CD4-positive, alpha-beta T cell (primary cell): ENCODE measurements at places on chromosomes 4 and X.

DNA sequence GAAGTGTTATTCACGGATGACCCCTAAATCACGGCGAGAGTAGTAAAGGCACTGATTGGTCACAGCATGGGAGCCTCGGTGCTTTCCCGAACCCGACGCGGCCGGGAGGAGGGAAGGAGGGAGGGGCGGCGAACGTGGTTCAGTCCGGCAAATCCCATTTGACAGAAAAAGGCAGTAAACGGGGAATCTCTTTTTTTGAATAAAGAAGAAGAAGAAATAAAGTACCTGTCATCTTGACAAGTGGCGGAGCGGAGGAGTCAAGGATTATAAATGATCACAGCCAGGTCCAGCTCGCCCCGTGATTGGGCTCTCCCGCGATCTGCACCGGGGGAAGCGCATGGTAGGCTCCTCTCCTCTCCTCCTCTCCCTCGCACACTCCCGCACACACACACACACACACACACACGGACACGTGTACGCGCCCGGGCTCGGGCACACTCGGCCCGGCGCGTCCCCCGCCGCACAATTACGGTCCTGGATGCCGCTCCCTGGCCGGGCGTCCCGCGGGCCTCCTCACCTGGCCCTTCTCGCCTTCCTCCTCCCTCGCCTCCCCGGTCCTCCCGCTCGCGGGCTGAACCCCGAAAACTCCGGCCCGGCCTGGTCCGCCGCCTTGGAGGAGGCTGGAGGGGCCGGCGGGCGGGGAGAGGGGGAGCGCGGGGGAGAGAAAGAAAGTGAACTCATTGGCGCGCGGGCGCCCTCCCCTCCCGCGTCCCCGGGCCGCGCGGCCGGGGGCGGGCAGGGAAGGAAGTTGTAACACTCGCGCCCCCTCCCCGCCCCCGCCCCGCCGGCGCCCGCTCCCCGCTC, 99.2 kb upstream of the TENM3 start:
- no peak for DNase-seq

- no peak for DNase-seq
Observed at GRCh38 chr4:169103966-169104412, 93.9 kb upstream of the CBR4 start.

DNA sequence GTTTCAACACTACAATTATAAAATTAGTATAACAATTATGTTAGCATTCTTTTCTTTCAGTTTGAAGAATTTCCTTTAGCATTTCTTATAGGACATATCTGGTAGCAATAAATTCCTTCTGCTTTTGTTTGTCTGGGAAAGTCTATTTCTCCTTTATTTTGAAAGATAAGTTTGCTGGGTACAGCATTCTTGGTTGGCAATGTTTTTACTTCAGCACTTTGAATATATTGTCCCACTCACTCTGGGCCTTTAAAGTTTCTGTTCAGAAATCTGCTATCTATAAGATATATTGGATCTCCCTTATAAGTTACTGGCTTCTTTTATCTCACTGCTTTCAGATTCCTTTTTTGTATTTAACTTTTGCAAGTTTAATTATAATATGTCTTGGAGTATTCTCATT, 222.1 kb downstream of the PARM1 start:
- DNase-seq = no peak

- DNase-seq = no peak
Observed at GRCh38 chr4:140346136-140346535, 27.3 kb upstream of the SCOC start.

GRCh38 chrX:145816601-145817315, 871 bp upstream of the SLITRK2 start:
- DNase-seq = no peak

GRCh38 chr4:89275587-89275986, 32.0 kb downstream of the GPRIN3 start:
- DNase-seq = no peak

GRCh38 chr4:77093401-77093800, 17.6 kb upstream of the CCNI start:
- DNase-seq = no peak

GRCh38 chr4:3295837-3296624, 3.2 kb downstream of the RGS12 start:
- DNase-seq = no peak

DNA sequence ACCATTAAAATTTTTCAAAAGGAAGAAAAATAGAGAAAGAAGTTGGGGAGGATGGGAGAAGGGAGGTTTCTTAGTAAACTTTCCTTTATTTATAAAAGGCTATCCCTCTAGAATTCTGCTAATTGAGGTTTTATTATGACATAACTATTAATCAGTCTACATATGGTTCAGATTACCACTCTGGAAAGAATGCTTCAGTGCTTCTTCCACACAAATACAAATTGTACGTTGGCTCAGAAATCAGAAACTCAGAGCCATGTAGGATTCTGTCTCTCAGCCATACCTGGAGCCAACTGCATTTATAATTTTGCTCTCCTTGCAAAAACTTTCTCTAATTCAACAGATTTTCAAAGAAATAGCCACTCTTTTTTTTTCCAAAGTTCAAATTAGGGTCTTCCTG, 37.1 kb downstream of the SRPX start:
- DNase-seq = no peak

DNA sequence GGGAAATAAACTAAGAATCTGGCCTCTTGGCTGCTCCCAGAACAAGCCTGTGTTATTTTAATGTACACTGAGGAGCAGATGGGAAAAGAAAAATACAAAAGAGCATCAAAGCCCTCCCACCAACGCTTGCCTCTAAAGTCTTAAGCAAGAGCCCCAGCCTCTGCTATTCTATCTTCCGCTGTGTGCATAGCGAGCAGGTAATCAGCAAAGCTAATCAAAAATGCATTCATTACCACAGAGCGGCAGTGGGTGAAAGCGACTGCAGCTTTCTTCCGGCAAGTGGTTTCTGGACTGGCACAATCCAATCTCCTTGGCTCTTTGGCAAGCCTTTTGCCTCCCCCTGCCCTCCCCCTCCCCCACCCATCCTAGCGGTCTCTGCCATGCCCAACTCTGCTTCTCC, 13.5 kb upstream of the GRIA3 start:
- no peak for DNase-seq

DNA sequence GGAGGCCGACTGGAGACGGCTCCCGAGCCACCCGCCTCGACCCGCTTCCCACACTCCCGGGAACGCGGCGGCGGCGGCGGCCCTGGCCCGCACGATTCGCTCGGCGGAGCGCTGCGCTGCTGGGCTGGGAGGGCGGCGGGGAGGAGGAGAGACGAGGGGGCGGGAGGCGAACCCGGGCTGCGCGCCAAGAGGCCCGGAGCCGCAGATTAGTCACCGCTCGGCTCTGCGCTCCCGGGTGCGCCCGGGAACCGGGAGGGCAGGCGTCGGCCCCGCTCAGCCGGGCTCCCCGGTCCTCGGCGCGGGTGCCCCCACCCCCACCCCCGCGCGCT, 11.2 kb upstream of the BCOR start:
- peak; percentile 80 for DNase-seq

- no peak for DNase-seq
Observed at GRCh38 chr4:1604706-1605205, 79.4 kb downstream of the FAM53A start.

- DNase-seq = no peak
Observed at GRCh38 chr4:189202869-189203271, 737.8 kb upstream of the FRG1 start.

DNA sequence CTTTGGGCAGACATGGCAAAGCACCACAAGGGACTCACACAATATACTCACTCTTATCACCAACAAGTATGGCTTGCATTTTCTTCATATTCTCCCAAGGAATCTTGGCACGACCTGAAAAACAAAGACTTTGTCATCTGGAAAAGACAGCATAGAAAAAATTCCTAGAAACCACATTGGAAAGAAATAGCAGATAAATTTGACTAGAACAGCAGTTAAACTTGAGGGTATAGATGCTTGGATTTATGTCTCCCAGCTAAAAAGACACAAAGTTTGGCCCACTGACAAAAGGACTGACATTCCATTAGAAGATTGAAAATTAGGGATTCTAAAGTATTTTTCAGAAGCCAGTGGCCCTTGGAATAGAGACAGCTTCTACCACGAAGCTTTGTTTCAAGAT, 6.9 kb upstream of the VEGFC start:
- no peak for DNase-seq

DNA sequence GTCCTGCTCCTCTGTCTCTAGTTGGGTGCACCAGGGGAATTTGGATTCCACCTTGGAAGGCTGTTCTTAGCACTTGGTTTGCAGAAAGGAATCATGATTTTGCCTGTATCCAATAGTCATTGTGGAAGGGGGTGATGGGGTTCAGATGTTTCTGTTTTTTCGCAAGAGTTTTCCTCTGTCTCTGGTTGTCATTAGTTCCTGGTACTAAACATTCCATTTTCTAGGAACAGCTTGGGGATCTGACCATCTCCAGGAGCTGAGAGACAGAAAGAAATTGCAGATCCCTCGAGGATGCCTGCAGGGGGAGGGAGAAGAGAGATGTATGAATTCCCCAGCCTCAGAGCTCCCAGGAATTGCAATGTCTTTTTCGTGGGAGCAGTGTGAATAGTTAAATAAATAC, 70.9 kb downstream of the CYTL1 start:
- DNase-seq = no peak

DNA sequence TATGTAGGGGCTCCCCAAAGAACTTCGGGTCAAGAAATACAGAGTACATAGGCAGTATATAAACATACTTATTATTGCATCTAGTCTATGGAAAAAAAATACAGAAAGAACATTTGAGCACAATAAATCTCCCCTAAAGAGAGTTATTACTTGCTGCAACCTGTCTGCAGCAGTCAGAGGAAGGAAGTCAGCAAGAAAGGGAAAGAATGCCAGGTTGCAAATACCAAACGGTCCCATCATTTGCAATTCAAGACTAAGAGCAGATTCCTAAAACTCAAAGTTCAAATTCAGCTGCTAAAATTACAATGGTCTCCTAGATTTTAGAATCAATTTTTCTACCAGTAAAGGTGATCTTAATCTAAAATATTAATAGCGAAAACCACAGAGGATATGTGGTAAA, 236.2 kb upstream of the NUDT6 start:
- DNase-seq = no peak

DNA sequence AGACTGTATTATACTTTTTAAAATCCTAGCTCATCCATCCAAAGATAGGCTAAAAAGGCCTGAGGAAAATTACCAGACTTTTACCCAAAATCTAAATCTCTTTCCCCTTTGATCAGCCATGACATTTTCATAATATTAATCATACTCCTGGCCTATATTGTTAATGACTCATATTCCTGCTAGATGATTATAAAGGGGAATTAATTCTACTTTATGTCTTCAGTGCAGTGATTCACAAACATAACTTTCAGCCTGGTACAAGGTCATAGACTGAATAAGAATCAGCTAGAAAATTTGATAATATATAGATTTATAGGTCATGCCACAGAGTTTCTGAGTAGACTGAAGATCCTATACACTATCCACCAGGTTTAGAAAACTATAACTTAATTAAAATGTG, 1905.4 kb downstream of the C4orf33 start:
- no peak for DNase-seq

DNA sequence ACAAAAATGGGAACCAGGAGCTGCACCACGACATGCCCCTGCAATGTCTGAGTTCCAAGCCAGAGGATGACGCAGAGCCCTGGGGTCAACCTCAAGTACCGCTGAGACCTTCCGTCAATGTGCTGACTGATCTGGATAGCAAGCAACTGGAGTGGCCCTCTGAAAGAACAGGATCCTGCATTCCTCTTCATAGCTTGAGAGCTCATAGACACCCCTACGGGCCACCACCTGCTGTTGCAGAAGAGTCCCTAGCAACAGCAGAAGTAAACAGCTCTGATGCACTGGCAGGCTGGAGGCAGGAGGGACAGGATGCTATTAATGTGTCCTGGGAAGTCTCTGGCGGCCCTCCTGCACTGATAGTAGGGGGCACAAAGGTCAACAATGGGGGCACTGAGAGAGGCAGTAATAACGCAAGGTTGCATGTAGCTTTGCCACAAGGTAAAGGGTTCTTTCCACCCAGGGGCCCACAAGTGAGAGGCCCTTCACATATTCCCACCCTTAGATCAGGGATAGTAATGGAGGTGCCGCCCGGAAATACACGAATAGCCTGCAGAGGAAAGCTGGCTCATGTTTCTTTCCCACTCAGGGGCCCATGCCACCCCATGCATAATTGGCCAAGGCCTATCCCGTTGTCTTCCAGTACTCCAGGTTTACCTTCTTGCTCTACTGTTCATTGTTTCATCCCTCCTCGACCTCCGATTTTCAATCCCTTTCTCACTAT, 1.3 kb downstream of the PRR32 start:
- DNase-seq = no peak

GRCh38 chrX:50814701-50815100, 707 bp upstream of the SHROOM4 start:
- no peak for DNase-seq

- DNase-seq = no peak
Observed at GRCh38 chr4:90951037-90951436, 823.8 kb downstream of the CCSER1 start.

DNA sequence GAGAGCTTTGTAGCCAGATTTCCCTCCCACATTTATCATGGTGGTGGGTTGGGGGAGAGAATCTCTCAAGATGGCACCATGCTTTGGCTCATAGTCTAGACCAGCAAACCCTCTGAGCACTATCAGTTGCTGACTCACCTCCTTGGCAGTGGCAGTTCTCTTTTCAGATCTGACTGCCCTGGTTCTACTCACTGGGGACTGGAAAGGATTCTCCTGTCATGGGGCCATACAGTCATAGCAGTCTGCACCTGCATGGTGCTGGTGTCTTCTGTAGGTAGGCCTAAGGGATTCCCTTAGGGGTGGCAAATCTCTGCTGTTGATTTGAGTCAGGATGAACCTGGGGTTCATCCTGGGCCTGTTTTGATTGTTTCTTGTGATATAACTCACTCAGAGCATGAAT, 2.6 kb downstream of the TEX13B start:
- no peak for DNase-seq

DNA sequence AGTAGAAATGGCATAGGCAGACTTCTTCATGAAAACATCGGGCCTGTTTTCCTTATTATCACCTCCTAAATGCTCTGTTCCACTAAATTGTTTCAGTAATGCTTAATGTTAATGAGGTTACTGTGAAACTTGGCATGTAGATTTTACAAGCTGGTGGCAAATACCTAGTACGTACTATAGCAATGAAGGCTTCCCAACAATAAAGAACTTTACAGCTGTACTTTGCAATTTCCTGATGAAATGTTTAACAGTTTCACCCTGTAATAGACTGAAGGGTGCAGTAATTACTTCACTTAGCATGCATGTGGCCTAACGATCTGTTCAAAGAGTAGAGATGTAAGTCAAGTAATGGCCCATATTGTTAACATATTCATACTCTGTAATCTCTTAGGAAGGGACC, 524.7 kb downstream of the IL15 start:
- no peak for DNase-seq
